ENCODE measurements at places on chromosomes 12 and 14. TPM values are rescaled to one million over a fixed set of nuclear protein-coding genes. Genes with fewer than 3 reads are reported as not detected.

Gene IRAK4
- not detected for polyA plus RNA-seq

DNA sequence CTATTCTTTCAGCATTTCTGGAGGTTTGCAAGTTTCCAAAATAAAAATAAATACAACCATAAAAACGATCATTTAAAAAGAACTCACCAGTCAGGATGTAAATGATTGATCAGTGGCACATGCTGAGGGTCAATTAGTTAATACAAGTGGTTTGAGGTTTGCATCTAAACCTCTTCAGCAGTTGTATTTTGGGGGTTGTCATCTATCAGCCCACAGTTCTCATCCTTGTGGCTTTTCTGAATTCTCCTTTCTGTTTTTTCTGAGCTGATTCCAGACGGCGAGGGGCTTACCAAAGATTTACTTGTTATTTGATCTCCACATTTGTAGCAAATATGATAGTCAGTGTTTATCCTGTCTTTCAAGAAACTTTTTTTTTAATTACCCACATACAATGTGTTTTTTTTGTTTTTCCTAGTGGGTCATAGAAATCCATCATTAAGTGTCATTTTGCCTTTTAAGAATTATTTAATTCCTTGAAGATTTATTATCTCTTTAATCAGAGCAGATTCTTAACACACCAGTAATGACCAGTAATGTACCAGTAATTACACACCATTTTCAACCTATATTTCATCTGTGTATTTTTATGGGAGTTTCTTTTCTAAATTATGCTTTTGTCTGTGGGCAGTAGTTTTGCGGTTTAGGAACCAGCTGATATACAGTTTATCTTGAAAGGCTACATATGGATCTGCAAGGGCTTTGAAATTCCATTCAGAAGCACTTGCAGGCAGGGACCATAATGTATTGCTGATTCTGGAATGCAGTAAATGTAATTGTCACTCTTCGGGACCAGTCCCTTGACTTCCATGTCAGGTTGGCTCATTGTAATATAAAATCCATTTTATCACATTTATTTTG, 56.3 kb upstream of the DAAM1 start:
- DNase-seq, result no peak

- peak; percentile 46 for DNase-seq
Observed at GRCh38 chr12:124993626-124994436, at the start of gene BRI3BP. TSS of gene BRI3BP (plus strand) at chr12:124993645. CDS start at chr12:124993791, 146 bp downstream.

DNA sequence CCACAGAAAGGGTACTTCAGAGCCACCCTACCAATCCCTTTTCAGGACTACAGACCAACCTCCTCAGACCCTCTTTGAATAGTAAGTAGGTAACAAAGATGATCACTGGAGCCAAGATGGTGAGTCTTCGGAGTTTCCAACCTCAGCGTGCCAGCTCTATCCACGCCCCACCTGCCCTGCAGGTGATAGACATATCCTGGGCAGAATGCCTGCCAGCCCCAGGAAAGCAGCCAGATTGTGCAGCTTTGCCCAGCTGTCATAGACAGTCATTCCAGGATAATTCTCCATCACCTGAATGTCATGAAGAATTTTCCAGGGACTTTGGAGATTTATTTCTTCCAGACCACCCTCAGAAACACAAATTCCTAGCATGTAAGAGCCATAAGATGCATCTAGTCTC, 434.4 kb downstream of the RGS6 start:
- no peak for DNase-seq

- no peak for DNase-seq
Observed at GRCh38 chr12:27534060-27534764, 10.2 kb downstream of the PPFIBP1 start.
